Non-pigmented ciliary epithelial cell (primary cell): ENCODE measurements at places on chromosomes 4 and X.
A peak's percentile ranks its signal among the peaks of the same experiment; 100 is the strongest.

- no peak for DNase-seq
These were observed 99.0 kb downstream of the ASB9 start for GRCh38 chrX:15170927-15171326.

GRCh38 chrX:12463052-12463451 is 324.8 kb downstream of the FRMPD4 start:
- DNase-seq = no peak

GRCh38 chr4:99861120-99861905 is 32.9 kb downstream of the LAMTOR3 start:
- DNase-seq = no peak

DNA sequence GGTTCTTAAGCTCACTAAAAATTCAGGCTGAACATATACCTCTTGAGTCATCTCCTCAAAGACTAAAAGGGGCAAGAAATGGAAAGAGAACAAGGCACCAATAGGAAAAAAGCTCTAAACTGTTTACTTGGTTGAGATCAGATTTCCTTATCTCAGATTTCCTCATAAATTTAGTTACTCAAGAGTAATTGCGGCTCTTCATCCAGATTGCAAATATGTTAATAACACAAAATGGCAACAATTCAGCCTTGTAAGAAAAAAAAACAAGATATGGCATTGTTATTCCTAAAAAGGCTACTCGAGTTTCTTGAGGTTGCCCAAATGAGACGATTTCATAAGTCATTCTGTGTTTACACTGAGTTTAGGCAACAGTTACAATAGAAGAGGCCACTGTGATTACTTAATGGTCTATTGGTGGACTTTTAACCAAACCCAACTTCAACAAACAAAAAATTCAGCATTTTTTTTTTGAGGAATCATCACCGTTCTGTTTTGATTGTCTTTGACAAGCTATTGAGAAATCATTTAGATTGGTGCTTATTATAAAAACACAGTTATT is 97.9 kb upstream of the PDHA1 start:
- DNase-seq = no peak

DNA sequence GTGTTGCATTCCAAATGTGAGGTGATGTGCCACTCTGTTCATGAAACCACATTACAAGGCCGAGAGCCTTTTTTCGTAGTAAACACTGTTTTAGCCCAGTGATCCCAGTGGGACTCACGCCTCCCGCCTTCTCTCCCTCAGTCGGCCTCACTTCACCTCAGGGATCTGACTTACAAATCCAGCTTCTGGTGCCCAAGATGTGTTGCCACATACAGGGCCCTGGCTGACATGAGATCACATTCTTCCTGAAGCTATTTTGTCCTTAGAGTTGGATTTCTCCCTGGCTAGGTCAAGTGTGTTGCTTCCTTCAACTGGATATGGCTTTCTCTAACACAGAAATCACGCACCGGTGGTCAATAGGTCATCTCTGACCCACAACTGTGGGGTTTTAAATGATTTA is 354.7 kb downstream of the FBXW7 start:
- no peak for DNase-seq

GRCh38 chr4:2459589-2460349 is 9.1 kb upstream of the RNF4 start:
- no peak for DNase-seq

- no peak for DNase-seq
These were observed 228.2 kb downstream of the AFAP1 start for GRCh38 chr4:7711307-7711963.

DNA sequence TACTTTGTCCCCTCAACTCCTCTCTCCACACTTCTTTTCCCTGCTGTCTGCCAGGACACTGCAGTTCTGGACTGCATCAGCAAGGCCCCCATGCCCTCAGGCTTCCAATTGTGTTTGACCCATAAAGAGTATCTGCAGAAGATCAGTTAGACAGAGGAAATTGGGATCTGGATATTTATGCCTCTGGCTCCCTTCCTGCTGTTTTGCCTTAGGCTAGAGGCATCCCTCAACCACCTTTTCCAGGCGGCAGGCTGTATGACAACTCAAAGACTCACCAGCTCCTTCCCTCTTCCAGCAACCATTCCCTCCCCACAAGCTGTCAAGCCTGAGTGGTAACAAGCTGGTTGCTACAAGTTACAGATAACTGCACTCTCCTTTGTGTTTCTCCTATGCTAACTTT is 66.4 kb upstream of the NDP start:
- DNase-seq = no peak

- no peak for DNase-seq
These were observed 139.3 kb downstream of the GPR143 start for GRCh38 chrX:9626379-9626778.

DNA sequence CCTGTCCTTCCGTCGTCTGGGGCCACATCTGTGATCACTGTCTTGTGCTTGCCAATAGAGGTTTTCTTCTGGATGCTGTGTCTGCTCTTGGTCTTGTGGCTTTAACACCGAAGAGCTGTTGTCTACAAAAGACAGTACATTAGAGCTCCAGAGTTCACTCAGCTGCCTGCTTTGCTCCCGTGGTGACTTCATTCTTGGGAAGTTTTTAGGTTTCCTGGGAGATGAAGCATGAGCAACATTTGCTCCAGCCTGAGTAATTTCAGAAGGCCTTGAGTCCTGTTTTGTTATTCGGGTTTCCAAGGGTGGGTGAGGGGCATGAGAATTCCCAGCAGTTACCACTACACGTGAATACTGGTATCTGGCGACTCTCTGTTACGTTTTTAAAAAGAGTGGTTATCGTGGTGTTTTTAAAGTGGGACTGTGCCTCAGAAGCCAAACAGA is 189.2 kb downstream of the SHROOM3 start:
- peak; percentile 89 for DNase-seq

GRCh38 chr4:150207871-150208270 is 129.6 kb downstream of the DCLK2 start:
- no peak for DNase-seq

DNA sequence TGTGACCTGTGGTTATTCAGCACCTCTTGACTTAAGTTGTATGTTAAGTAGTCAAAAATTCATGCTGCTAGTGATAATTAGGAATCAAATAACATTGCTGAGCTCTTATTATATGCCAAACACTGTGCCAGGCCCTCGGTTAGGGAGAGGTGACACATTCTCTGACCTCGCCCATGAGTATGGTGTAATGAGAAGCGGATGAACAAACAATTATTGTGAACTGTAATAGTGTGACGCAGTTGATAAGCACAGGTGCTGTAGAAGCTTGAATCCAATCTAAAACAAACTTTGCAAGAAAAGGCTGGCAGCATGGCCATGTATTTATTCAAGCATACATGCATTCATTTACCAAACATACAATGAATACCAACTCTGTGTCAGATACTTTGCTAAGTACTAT is 303.5 kb upstream of the HS3ST1 start:
- DNase-seq = no peak

DNA sequence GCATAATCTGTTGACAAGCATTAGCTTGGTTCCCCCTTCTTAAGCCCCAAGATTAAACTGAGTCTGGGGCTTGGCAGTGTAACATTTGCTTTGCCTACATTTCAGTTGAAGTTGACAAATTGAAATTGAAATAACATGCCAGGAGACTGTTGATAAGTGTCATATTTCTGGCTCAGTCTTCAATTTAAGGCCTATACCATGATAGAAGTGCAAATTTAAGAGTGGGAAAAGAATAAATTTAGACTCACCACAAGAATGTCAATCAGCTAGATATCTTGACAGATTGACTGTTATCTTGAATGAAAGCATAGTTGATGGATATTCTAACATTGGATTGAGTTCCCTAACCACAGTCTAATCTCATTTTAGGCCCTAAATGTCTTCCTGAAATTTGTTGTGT is 117.6 kb downstream of the MAGEB17 start:
- DNase-seq = no peak

- no peak for DNase-seq
These were observed 706.4 kb downstream of the SMARCA1 start for GRCh38 chrX:128816919-128817318.

DNA sequence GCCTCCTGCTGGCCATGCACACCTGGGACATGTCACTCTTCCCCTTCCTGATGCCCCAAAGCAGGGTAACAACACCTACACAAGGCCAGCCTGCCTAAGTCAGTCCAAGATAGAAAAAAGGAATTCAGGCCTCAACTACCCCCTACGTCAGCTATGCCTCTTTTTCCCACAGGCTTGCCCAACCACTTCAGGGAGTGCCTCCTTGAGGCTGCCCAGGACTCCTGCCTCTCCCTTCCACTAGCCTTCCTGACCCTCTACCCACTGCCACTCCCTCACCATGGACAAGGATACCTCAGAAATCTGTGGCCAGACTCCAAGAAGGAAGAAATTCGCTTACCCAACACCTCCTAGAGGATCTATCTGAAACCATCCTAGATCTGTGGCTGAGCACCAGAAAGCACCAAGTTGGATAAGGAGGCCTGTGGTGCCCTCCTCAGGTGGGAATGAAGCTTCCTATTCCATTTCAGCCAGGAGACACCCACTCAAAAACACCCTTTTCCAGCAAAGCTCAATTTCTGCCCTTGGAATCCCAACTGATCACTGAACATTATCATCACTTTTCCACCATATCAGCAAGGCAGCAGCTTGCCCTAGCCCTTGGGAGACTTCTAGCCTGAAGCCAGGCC is 1.8 kb downstream of the KDM5C start:
- no peak for DNase-seq

DNA sequence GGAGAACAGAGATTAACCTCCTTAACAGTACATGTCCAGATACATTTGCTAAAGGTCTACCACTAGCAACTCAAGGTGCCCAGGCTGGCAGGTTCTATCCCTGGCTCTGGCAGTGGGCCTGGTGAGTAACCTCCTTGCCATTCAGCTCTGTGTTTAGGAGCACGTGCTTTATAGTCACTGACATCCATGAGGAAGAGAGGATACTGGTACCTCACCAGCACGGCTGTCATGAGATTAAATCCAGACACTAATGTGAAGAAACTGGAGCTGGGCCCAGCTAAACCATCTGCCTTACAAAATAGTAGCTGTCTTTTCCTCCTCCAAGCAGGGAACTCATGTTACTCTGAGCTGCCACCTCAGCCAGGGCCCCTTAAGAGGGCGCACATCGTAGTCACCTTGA is 45.3 kb downstream of the GPRASP3 start:
- DNase-seq = no peak

DNA sequence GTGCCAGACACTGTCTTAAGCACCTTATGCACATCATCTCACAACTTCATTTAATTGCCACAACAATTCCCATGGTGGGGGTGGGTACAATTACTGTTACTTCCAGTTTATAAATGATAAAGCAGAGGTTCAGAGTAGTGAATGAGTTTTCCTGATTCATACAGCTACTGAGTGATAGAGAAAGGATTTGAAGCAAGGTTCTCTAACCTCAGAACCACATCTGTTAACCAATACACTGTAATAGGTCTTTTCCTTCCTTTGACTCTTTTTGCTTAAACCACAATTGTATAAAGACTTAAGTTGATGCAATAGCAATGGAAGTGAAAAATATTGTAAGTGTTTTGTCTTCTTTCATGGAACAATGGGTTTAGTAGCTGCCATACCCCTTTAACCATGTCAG is 43.5 kb upstream of the PAK3 start:
- no peak for DNase-seq

DNA sequence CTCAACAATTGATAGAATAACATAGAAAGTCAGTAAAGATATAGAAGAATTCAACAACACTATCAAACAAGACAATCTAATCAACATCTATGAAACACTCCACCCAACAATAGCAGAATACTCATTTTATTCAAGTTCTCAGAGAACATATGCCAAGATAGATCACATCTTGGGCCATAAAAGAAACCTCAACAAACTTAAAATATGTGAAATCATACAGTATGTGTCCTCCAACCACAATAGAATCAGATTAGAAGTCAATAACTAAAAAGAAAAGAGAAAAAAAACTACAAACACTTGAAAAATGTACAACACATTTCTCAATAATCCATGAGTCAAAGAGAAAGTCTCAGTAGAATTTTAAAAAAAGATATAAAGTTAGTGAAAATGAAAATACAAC is 78.6 kb upstream of the LDB2 start:
- no peak for DNase-seq

GRCh38 chr4:177385576-177386277 is 56.5 kb downstream of the AGA start:
- DNase-seq = no peak

DNA sequence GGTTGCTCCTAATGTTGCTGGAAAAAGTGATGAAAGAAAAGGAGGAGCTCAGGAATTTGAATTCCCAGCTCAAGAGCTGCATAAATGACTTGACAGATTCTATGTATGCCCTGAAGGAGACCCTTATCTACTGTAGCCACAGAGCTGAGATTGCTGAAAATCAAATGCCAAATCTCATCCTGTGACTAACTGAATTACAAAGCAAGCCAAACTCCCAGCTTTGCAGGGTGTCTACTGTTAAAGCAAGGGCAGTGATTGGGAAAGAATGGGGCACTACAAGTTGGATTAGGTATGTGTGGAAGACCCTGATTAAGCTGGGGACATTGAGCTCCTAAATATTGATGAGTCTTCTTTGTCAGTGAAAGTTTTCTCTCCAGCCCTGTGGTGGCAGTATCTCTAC is 20.8 kb upstream of the SMIM9 start:
- no peak for DNase-seq

DNA sequence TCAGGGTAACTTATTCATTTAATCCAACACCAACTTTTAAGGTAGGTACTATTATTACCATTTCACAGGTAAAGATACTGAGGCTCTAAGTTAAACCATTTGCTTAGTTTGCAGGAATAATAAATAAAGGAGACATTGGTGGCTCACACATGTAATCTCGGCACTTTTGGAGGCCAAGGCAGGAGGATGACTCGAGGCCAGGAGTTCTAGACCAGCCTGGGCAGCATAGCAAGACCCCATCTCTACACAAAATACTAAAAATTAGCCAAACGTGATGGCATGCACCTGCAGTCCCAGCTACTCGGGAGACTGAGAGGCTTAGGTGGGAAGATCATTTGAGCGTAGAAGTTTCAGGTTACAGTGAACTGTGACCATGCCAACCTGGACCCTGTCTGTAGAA is 37.7 kb downstream of the SULT1E1 start:
- no peak for DNase-seq

DNA sequence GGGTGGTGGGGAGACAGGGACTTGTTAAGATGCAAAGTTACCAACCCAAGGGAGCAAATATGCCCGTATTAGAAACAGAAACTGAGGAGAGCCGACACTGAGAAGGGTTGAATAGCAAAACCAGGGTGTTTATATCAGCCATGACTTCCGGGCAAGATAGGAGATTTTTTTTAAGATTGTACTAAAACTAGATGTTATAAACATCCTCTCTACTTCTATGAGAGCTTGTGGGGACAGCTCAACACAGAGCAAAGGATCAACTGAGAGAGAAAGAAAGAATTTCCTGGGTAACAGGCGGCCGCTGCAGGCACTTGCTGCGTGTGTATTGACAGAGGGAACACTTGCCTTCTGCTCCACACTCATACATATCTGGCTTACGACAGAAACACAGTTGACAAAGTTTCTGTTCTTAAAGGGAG is 49.1 kb upstream of the FBXW7 start:
- no peak for DNase-seq

GRCh38 chrX:153381684-153382532 is 19.2 kb downstream of the PNMA6E start:
- DNase-seq = peak; percentile 58

DNA sequence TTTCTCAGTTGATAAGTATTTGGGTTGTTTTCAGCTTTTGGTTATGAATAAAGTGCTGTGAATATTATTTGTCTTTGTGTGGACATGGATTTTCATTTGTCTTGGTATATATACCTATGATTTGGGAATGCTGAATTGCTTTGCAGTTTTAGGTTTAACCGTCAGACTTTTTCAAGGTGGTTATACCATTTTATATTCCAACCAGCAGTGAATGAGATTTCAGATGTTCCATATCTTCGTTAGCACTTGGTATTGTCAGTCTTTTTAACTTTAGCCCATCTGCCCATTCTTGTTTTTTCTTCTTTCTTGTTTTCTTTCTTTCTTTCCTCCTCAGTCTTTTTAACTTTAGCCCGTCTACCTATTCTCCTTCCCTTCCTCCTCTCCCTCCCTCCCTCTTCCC is 106.0 kb downstream of the KDM6A start:
- no peak for DNase-seq
